ENCODE measurements at places on chromosomes 11 and 22.

- DNase-seq = no peak
Measured at GRCh38 chr11:61482513-61482912, 26.0 kb upstream of the LRRC10B start.

GRCh38 chr11:7645206-7645605 is 28.1 kb downstream of the CYB5R2 start:
- DNase-seq = peak; percentile 73

DNA sequence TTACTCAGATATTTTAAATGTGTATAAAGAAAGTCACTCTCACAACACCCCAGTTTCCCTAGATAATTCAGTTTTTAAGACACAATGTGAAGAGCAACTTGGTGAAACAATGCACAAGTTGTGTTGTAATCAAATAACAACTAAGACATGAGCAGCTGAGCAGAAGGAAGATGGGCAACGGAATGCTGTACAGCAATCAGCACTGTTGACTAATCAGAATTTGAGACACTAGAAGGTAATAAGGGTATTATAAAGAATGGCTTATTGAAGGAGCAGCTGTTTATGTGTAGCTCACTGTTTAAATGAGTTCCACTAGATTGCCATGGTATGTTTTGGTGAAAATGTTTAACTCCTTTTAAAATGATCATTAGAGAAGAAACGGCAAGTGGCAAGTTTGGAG is 60.1 kb downstream of the SOX6 start:
- peak; percentile 44 for DNase-seq

GRCh38 chr22:43427296-43428004 is 15.6 kb downstream of the MPPED1 start:
- no peak for DNase-seq

DNA sequence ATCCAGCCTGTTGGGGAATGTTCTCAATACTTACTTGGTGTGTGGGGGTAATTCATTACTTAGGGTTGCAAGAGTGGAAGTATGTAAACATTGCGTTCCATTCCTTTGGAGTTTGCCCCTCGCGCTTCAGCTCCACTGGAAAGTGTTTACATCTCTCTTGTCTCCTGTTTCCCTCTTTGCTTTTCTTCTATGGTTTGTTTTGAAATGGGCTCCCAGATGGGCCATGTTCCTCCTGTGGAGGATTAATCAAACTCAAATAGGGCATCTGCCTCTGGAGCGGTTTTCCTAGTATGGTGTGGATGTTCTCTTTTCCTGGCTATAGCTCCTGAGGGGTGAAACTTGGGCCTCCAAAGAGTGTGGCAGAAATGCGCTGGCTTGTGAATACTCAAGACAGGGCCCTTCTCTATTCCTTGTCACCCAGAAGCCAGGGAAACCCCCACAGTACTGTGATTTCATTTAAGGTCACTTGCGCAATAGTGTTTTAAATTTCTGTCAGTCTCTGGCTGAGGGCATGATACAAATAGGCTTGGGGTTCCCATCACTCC is 51.9 kb downstream of the CD44 start:
- no peak for DNase-seq

GRCh38 chr11:108975026-108975425 is 310.2 kb downstream of the DDX10 start:
- no peak for DNase-seq

GRCh38 chr11:2577991-2578928 is 121.5 kb downstream of the KCNQ1OT1 start:
- no peak for DNase-seq

GRCh38 chr22:46043816-46044620 is 67.1 kb upstream of the WNT7B start:
- DNase-seq = peak; percentile 69

DNA sequence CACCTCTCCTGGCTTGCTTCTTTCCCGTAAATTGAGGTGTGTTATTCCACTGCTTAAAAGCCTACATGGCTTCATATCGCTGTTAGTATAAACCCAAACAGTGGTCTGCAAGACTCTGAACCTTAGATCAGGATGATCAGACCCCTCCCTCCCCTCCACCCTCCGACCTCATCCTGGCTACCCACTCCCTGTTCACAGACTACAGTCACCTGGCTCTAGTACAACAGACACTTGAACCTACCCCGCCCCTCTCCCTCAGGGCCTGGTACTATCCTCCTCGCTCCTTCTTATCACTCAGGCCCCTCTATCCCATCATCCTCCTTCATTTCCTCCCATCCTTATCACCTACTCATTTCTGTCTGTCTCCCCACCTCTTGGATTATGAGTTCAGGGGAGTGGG is 20.1 kb downstream of the PTPRJ start:
- no peak for DNase-seq

DNA sequence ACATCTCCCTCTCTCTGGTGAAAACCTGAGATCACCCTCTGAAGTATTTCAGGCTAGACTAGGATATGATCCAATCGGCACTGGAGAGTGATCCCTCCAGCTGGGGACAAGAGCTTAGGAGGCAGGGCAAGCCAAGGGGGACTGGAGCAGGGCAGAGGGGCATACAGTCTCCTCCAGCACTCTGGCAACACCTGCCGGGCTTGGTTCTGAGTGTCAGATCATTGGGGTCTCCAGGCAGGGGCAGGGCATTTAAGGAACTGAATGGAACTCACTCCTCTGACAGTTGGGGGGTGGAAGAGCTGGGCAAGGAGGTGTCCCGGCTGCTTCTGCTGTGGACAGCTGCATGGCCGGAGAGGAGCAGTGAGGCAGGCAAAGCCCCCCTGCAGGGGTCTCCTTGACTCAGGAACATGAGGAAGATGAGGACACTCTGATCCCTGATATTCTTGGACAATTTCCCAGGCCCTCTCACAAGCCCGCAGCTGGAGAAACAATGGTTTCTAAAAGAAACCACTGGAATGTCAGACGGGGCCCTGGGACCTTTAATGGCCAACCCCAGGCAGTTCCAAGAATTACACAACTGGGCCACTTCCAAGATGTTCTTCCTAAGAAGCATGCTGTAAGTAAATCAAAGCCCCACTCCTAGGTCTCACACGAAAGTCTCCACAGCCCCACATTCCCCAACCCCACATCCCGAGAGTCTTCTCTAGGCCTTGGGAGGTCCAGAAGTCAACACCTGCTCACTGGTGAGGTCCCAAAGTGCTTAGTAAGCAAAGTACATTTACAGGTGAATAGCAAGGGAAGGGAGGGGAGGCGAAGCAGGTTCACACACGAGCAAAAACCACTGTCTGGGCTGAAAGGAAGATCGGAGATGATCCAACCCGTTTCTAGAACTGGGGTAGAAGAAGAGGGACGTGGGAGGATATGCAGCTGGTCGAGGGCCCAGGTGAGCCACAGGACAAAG is 1.2 kb upstream of the CCDC86 start:
- no peak for DNase-seq

DNA sequence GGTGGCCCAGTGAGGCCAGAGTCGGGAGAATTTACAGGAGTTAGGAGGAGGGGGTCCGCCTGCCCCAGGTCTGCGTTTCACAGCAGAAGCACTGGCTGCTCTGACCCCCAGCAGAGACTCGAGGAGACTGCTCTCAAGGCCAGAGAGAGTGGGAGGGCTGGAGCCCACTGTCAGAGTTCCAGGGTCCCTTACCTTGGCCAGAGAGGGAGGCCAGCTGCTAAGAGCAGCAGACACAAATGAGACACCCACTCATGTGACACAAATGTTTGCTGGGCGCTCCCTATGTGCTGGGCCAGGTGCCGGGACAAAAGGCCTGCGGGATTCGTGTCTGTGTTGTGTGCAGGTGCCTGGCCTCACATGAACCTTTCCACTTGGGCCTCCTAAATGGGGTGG is 2.8 kb upstream of the TNFRSF13C start:
- no peak for DNase-seq

- no peak for DNase-seq
Measured at GRCh38 chr11:111726301-111726713, 39.9 kb downstream of the PPP2R1B start.

DNA sequence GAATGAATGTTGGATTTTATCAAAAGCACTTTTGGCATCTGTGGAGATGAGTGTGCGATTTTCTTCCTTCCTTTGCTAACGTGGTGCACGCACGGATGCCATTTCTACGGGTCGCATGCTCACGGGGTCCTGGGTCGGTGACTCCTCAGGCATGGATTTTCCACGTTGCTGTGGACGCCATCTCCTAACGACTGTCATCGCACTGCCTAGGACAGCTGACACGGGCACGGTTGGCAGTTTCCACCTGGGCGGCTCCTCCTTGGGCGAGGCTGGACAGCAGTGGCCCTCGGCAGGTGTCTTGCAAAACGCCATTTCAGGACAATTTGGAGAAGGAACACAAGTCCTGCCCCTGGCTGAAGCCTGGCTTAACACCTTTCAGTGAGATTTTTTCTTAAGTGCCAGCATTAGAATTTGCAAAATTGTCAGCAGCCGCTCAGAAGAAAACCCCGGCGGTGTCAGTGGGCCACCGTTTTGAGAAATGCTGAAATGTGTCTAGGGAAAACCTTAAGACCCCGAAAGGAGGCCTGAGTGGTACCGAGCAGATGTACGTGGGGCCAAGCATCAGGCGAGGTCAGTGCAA is 34.7 kb upstream of the TOLLIP start:
- DNase-seq = no peak

DNA sequence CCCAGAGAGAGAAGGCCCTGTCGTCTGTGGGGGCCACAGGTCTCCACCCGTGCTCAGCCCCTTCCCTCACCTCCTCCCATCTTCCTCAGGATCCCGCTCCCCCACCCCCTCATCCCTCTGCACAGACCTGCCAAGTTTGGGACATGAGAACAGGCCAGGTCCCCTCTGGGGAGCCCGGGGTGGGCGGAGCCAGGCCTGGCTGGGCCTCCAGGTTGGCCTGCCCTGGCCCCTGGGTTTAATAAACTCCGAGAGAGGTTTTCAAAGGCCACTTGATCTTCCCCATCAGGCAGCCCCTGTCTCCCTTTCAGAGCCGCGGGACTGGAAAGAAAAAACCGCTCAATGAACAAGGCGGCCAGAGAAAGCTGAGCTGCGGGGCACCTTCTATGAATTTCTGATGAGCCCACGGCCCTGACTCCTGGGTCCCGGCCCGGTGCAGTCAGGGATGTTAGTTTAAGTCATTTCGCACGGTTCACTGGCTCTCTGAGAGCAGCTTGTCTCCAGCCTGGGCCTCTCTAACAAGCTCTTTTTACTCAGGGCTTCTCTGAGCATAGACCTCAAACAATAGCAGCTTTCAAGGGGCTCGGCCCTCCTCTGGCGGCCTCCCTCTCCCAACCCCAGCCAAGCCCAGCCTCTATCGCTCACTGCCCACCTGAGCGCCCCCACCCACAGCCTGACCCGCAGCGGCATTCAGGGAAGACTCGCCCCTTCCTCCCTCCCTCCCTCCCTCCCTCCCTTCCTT is 64.8 kb downstream of the RPUSD4 start:
- peak; percentile 85 for DNase-seq

GRCh38 chr11:49208006-49208721 is at the start of gene FOLH1:
TSS of gene FOLH1 (minus strand) at chr11:49208602. CDS start at chr11:49208409, 193 bp downstream.
- DNase-seq = peak; percentile 68

DNA sequence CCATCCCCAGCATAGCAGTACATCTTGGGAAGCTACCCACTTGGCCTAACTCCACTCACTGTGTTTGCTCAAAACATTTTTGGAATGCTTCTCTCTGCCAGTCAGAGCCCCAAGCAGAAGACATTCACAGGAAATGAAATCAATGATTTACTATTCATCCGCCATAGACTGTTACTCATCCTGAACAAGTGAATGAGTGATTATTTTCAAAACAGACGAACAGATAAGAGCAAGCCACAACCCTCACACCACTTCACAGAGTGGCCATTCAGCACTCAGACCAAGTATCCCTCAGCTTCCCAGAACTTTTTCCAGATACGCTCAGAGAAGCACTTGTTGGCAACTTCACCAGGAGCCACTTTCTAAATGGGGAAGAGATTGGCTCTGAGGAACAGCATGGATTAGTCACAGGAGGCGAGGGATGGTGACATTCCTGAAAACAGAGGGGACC is 13.0 kb upstream of the UBASH3B start:
- DNase-seq = no peak

GRCh38 chr22:36184433-36185025 is 17.1 kb downstream of the APOL4 start:
- no peak for DNase-seq

GRCh38 chr11:2287091-2287490 is 14.6 kb downstream of the C11orf21 start:
- DNase-seq = no peak

DNA sequence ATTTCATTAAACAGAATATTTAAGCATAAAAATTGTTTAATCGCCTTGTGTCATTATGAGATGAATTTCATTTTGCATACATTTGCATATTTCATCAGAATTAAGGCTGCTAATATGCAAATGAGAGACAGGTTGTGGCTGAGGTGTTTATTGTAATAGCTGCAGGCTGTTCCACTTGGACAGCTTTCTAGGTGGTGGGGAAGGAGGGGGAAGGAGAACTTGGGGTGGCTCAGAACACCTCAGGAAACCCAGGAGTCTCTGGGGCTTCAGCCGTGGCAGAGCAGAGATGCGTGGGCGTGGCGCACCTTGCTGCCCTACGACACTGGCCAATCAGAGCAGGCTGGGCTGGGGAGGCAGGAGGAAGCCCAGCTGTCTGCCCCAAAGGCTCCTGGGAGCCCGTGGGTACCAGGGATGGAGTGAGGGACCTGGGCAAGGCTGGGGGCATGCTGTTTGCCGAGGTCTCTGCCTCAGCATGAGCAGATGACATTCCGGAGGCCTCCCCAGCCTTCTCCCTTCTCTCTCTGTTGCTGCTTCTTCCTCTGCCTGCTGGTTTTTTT is 542.9 kb downstream of the MN1 start:
- DNase-seq = no peak
